Activated CD4-positive, CD25-positive, alpha-beta regulatory T cell treated with anti-CD3 and anti-CD28 coated beads, Interleukin-2, amount 50 U/mL, for 72 hours (primary cell): ENCODE measurements at places on chromosomes 11 and 22.

GRCh38 chr11:61119055-61119454 is 16.8 kb downstream of the CD5 start:
- no peak for DNase-seq

GRCh38 chr11:34150494-34151151 is 45.2 kb downstream of the NAT10 start:
- no peak for DNase-seq

DNA sequence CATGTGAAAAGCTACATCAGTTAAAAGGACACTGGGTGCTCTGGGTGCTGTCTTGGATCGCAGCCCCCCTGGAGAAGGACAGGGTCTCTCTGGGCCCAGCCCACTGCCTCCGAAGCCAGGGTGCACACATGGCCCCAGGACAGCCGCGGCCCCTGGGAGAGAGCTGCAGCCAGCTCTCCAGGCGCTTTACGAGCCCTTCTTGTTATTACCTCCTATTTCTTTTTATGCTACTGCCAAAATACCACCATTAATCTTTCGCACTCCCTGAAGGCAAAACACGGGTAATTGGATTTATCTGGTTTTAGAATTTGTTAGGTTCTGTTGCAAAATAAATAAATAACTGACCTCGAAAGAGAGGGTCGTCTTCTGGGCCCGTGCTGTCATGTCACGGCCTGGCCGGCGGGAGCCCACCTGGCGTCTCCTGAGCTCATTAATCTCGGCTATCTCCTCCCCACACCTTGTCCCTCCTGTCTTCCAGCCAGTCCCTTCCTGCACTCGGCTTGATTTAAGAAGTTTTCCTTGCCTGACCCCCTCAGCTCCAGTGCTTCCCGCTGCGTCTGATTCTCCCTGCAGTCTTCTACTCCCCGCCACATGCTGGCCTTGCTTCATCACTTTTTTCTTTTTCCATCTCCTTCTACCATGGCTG is 611.7 kb downstream of the OPCML start:
- no peak for DNase-seq

DNA sequence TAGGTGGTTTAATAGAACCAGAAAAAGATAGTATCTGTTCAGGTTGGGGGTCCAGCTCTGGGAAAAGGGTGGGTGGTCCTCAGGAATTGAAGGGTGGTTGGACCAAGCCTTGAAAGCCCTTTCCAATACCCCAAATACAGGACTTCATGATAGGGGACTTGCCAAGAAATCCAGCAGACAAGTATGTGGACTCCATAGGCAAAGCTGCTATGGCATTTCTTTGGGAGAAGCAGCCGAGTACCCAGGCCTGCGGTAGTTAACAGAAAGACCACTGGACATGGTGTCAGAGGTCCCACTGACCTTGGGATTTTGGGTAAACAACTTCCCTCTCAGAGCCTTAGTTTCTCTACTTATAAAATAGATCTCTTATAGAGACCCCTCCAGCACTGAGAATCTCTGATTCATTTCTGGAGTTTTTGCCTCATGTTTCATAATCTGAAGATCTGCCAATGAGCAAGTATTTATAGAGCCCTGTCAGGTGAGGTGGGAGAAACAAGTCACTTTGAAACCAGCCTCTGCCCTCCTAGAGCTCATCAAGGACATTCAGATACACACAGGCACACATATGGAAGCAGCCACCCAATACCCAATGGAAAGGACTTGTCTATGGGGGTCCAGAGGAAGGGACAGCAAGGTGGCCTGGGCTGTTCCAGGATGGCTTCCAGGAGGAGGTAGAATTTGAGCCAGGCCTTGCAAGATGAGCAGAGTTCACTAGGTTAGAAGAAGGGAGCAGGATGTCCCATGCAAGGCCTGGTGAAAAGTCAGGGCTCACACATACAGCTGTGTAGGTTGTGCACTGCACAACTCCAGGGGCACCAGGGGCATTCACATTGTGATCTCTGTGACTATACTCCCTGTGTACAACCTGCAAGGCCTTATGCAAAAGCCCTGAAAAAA is 31.0 kb upstream of the ACCSL start:
- no peak for DNase-seq

DNA sequence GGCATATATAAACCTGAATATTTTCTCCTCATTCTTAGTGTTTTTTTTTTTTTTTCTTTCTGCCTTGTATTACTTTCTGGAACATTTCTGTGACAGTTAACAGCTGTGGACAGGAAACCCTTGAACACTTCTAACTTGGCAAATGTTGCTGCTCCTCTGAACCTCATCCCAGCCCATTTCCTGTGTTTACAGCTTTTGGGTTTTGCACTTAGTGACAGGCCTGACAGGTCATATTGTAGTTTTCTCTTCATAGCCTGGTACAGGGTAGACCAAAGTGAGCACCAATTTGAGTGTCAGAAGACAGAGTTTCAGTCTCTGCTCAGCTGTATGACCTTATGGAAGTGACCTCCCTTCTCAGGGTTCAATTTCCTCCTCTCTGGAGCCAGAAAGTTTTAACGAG is 91.6 kb downstream of the STIM1 start:
- no peak for DNase-seq

DNA sequence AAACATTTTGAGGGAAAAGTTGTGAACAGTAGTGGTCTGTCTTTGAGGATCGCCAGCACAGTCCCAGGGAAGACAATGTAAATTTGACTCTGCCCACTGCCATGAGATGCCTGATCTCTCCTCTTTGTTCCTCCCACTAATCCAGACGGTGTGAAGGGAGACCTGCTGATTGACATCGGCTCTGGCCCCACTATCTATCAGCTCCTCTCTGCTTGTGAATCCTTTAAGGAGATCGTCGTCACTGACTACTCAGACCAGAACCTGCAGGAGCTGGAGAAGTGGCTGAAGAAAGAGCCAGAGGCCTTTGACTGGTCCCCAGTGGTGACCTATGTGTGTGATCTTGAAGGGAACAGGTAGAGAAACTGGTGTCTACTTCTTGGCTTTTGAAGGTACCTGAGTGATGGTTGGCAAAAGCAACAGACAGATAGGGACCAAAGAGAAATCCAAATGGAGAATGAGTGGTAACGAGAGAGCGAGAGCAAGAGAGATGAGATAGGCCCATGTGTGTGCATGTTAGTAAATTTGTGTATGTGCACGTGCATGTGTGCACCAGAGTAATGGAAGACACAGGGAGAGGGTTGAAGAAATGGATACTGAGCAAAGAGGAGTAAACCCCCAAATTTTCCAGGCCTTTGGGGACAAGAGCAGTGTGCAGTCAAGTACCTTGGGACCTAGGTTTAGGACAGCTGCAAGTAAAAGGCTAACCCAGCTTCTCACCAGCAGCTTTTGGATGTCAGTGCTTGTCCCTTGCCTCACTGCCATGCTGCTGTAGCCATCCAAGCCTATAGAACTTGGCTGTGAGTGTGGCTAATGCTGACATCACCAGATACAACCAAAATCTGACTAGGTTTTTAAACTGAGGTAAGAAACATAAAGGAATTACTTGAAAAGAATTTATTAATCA is 1.9 kb downstream of the NNMT start:
- DNase-seq: no peak

DNA sequence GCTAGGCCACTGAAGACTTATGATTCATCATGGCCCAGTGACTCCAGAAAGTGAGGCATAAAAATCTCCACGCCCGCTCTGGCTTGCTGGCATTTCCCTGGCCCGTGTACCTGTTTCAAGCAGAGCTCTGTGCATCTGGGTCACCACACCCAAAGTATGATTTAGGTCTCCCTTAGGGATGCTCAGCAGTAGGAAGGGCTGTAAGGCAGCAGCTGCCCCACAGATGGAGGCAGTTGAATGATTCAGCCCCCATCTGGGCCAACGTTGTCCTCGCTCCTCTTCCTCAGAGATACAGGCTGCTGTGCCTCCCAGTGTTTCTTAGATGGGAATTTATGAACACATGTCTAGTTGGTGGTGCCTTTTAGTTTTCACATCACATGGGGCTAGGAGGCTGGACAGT is 21.6 kb downstream of the GPR83 start:
- no peak for DNase-seq

DNA sequence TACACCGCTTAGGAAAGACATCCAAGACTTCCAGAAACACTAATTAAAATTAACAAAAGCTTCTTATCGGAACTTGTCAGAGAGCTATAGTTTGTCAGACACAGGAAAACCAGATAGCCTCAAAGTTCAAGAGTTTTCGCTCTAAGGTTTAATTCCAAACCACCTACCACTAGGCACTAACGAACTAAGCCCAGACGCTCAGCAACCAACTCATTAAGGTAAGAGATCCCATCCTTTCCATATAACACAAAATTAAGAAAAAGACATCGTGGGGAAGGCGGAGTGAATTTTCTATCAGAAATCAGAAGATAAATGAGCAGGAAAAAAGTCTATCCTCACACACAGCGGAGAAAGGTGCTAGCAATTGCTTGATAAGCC is 382 bp downstream of the IMMP1L start:
- no peak for DNase-seq

GRCh38 chr11:9951807-9952206 is 287.9 kb downstream of the SWAP70 start:
- DNase-seq: no peak

GRCh38 chr22:41782751-41783150 is 17.7 kb upstream of the CCDC134 start:
- DNase-seq: no peak

DNA sequence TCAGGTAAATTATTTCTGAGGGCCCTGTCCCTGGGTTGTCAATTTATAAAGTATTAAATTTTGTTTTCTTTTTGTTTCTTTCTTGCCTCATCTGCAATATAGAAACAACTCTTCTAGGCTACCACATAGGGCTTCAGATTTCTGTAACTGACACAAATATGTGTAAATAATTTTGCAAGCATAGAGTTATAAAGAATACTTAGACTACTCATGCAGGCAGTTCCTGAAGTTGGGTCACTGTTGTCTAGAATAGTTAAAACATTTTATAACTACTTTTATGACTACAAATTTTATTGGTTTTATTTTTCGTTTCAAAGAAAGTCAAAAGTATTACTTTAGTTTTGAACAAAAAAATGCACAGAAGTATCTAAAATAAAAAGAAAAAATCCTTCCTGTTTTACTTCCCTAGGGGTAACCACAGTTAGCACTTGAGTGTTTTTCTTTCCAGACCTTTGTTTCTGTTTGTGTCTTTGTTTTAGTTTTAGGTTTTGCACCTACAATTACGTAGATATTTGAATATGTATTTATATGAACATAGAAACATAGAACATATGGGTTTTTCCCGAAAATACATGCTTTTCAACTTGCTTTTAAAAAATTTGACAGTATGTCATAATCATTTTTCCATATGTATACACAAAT is 12.4 kb upstream of the TMEM123 start:
- no peak for DNase-seq

DNA sequence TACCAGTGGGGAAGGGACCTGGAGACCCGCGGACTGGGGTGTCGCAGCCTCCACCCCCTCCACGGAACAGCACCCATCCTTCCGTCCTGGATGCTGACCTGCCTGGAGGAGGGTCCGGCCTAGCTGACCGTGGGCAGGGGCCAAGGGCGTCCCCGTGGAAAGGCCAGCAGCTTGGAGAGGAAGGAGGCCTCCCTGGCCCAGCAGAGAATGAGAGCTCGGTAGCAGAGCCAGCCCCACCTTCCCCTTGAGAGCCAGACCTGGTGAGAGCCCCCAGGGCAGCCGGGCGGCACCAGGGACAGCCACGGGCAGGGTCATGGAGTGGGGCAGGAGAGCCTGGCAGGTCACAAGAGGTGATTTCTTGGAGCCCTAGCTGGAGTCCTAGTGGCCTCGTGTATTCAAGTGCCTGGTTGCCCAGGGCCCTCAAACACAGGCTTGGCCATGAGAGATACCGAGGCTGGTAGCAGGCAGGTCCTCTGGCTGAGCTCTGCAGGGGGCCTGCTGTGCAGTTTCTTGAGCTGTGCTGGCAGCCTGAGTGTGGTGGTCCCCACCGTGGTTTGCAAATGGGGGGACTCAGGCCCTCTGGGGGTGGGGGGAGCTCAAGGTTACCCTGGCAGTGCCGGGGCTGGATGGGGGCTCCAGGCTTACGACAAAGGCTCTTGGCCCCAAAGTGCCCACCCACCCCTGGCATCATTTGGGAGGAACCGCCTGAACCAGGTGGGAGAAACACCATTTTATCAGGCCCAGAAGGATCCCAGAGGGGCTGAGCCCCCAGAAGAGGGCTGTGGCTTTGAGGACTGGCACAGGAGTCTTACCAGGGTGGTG is 7.6 kb downstream of the TSPAN32 start:
- DNase-seq: no peak

DNA sequence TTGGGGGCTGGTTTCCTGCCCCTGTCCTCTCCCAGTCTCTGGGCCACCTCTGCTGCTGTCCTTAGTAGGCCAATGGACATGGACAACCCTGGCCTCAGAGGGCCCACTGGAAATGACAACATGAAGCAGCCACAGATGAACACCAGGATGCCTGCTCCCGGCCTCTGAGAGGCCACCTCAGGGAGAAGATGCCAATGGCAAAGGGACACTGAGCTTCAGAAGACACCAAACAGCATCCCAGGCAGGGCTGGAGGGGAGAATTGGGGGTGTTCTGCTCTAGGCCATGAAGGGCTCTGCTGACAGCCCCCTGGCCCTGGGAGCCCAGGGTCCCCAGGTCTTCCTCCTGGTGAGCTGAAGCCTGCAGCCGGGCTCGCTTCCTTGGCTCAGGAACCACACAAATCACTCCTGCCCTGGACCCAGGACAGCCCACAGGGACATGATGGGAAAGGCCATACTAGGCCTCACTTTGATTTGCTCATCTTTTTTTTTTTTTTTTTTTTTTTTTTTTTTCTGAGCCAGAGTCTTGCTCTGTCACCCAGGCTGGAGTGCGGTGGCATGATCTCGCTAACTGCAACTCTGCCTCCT is 45.3 kb downstream of the TPBGL start:
- DNase-seq: no peak

- no peak for DNase-seq
Measured at GRCh38 chr11:111814557-111815320, 48.5 kb upstream of the PPP2R1B start.

DNA sequence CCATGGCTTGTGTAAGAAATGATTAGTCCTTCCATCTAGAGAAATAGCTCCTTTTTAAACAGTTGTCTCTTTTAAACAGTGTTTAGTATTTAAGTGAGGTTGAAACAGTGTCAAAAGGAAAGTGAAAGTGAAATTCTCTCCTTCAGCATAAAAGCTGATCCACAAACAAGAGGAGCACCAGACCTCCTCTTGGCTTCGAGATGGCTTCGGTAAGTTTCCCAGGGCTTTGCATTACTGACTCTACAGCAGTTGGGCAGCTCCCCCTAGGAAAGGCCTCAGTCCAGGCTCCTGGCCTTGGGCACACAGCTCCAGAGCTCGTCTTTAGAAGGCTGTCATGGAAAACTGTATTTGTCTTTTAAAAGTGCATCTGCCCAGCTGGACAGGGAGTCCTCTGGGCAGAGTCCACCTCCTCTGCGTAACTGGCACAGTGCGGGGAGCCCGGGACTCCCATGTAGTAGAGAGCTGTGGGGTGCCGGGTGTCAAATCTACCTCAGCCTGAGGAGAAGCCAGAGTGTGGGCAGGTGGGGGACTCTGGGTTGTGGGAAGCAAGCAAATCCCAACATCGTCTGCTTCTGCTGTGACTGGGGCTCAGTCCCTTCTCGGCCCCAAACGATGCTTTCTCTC is at the start of gene PLAAT4:
PLAAT4 (plus strand) TSS at position 140 of the 624 bp plus-strand sequence; CDS start at position 201, 61 bp downstream.
- no peak for DNase-seq

DNA sequence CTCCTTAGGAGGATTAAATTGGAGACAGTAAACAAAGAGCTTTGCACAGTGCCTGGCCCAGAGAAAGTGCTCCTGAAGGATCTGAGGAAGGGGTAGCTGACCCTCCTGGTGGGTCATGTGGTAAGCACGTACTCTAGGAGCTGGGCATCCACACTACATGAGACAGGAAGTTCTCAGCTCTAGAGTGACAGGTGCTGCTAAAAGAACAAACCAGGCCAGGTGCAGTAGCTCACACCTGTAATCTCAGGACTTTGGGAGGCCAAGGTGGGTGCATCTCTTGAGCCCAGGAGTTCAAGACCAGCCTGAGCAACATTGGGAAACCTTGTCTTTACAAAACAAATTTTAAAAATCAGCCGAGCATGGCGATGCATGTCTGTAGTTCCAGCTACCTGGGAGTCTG is 13.1 kb downstream of the SLC43A1 start:
- no peak for DNase-seq
